ENCODE measurements at places on chromosomes 2 and 18. TPM values are rescaled to one million over a fixed set of nuclear protein-coding genes. Genes with fewer than 3 reads are reported as not detected.

The FOXI3 gene
- total RNA-seq: not detected

The KCNG2 gene
- total RNA-seq: 0.75 TPM

The KIF1A gene
- 0.60 TPM for total RNA-seq

The PLEKHA3 gene
- total RNA-seq: 10.3 TPM

The KIF5C gene
- total RNA-seq: 2.5 TPM

The CXCR1 gene
- total RNA-seq: 0.63 TPM

The VIL1 gene
- total RNA-seq: not detected

The SNORC gene
- total RNA-seq: 0.79 TPM

The GDF7 gene
- total RNA-seq: 0.31 TPM

The TPO gene
- 27.1 TPM for total RNA-seq

GRCh38 chr2:67500541-67500940 lies 103.4 kb downstream of the ETAA1 start:
- DNase-seq: no peak

DNA sequence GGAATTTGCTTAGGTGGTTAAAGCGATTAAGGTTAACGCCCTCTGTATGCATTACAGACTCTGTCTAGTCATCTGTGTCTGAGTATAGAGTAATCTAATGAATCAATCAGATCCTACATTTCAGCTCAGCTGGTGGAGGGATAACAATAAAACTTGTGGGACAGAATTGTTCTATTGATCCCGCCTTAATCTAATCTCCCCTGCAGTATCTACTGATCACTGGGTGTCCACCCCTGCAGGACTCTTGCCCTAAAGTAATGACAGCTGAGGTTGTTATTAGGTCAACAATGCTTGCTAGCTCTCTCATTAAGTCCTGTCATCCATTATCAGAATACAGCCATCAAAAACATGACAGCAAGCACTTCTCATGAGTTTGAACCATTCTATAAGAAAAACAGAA lies 462.6 kb upstream of the TMEFF2 start:
- DNase-seq: no peak

GRCh38 chr2:120254178-120254577 lies 1.5 kb downstream of the RALB start:
- no peak for DNase-seq

GRCh38 chr2:167637741-167638140 lies 609.7 kb downstream of the STK39 start:
- DNase-seq: no peak

DNA sequence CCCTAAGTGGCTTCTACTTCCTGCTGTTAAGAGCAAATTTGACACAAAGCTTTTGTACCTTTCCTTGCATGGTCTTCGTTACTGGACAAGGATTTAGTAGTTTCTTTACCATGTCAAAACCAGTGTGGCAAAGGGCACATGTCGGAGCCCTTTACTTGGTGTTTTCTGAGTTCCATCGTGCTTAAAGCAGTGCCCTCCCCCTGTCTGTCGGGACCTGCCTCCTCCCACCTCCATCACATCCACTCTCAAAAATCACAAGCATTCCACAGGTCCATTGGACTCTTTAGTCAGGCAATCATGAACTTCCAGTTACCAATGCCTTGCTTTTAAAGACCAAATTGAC lies 763 bp downstream of the CCDC141 start:
- no peak for DNase-seq

- no peak for DNase-seq
Observed at GRCh38 chr2:144215701-144216675, 303.9 kb downstream of the ZEB2 start.

- no peak for DNase-seq
Observed at GRCh38 chr2:117335967-117336366, 478.5 kb upstream of the DDX18 start.

DNA sequence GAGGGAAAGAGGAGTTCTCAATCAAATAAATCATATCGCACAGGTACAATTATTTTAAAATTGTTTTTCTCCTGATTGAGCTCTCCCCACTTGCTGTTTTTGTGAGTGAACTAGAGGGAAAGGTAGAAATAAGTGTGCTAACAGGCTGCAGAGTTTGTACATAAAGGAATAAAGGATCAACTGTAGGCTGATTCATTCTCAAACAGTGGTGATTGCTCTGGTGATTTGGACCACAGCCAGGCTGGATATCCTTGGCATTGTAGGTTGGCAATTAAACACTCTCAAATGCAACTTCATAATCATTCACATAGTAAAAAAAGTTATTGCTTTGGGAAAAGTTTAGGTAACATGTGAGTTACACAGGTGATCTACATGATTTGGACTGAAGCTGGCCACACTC lies 29.8 kb downstream of the LRP1B start:
- DNase-seq: no peak

DNA sequence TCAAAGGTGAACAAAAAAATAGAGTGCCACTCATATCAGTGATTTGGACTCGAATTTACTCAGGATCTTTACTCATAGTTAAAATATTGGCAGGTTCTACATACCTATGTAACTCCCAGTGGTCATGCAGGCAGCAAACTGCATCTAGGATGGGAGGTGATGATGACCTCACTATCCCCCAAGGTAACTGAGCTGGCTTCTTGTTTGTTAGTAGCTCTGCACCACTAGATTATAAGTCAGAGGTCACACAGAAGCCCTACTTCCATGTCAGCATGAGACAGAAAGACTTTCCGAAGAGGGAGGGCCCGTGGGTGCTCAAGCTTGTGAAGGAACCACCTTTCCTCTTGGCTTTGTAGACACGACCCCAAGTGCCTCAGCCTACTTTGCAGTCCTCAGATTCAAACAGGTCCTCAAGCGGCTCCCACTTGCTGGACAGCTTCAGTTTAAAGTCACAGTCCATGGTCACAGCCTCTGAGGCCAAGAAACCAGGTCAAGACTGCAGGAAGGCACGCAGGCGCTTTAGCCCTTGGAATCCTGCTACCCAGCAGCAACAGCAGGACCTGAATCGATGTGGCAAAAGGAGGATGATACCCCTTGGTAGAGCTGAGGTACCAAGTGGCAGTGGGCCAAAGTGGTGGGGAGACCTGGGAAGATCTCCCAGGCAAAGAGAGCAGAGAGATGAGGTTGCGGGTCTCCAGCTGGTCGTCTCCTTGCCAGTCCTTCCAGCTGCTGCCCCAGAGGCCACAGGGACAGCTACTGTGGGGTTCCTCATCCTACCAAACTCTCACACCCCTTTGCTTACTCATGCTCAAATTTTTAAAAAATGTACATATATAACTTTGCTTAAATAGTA lies 4.3 kb downstream of the NTSR2 start:
- no peak for DNase-seq

GRCh38 chr2:241888641-241889040 lies 19.1 kb downstream of the RTP5 start:
- no peak for DNase-seq

DNA sequence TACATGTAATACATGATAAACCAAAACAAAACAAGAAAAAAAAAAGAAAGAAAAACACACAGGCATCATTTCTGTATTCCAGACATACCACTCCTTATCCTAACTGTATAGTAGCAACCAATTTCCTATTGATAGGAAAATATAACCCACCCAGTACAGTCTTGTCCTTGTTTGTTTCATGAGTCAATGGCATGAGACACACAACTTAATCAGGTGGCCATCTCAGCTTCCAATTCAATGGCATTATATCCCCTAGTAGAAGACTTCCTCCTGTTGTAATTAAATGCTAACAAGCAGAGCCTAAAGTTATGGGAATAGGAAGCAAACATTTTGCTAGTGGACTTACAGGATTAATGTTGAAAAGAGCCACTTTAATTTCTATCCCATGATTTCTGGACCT lies 121.0 kb upstream of the NOL4 start:
- DNase-seq: no peak

- DNase-seq: no peak
Observed at GRCh38 chr18:77872166-77872565, 622.5 kb downstream of the GALR1 start.

DNA sequence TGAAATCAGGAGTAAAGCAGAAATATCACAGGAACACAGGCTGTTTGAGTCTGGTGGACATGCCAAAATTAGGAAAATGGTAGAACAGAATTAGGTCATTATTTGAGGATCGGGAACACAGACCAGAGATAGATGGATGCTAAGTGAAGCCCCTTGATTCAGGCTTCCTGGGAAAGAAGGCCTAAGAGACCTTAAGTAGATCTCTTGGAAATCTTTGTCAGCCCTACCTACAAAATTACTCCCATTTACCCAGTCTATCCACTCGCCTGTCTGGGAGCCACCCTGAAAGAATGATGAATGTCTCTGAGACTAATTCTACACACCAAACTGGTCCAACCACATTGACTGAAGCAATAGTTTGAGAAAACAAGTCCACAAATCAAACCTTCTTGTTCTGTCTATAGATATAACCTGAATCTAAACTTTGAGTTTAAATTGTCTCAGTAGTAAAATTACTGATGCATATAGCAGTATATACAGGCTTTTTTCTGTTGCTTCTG lies 36.6 kb upstream of the TANK start:
- DNase-seq: no peak

DNA sequence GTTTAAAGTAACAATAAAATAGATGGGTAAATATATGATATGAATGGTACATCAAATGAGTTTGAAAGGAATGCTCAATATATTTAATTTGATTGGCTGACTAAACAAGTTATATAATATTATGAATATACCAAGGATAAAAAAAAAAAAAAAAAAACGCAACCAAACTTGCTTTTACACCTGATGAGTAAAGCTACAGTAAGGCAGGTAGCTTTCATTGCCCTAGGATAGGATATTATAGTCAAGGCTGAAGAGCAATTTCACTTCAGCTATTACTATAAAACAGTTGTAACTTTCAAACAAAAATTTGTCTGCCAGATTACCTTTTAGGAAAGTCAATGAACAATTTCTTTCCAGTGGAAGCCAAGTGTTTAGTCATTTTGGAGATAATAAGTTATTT lies 56.8 kb upstream of the PEX13 start:
- no peak for DNase-seq

DNA sequence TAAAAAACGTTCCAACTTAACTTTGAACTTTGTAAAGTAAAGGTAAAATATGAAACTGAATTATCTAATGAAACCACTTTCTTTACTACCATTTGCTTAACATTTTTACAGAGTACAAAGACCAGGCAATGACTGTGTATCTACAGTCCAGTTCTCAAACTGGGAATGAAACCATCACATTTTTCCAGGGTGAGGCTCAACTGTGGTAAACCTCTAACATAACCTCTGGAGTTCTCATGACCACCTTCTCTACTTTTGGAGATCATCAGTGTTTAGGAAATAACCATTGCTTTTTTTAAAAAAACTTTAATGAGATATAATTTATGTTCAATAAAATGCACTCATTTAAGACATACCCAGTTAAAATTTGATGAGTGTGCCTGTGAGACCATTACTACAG lies 223.5 kb downstream of the RNF152 start:
- DNase-seq: no peak

DNA sequence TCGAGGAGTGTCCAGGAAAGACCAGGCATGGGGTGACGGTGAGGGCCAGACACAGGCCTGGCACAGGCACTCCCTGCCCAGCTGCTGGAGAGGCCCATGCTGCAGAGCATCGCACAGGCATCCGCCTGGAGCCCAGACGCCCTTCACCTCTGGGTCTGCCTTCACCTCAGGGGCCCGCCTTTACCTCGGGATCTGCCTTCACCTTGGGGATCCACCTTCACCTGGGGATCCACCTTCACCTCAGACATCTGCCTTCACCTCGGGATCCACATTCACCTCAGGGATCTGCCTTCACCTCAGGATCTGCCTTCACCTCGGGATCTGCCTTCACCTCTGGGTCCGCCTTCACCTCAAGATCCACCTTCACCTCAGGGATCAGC lies 7.7 kb downstream of the KIF1A start:
- no peak for DNase-seq

GRCh38 chr2:207792244-207792785 lies 22.6 kb upstream of the FZD5 start:
- DNase-seq: no peak

GRCh38 chr18:63307551-63308200 lies 11.9 kb downstream of the BCL2 start:
- no peak for DNase-seq

DNA sequence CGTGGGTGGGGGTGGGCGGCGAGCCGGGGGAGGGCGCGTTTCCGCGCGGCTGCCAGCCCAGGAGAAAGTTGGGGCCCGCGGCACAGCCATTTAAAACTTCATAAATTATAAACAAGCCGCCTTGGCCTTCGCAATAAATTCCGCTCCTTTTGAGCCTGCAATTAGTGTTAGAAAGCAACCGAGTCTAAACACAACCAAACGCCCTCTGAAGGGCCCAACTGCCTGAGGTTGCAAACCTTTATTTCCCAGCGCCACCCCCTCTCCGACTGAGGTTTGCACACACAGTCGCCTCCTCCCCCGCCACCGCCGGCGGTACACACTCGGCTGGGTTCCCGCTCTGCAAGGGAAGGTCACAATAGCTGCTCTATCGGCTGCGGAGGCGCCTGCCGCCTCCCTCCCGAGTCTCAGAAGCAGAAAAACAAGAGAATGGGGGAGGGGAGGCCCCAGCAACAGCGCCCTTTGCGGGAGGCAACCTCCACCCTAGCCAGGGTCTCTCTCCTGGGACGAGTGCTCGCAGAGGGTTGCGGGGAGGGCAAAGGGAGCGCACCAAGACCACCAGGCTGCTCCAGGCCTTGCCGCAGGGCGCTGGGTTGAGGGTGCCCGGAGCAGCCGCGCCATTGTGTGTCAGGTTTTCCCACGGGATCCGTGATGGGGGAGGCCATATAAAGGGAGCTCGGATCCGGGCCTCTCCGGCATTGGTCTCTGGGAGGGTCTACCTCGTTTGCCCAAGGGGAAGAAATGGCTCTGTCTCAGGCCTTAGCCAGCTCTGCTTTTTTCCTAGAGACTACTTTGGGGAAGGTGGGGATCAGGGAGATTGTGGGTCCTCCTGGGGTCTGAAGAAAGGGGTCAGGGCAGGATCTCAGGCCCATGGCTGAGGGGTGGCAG lies 13.4 kb upstream of the HOXD1 start:
- no peak for DNase-seq

DNA sequence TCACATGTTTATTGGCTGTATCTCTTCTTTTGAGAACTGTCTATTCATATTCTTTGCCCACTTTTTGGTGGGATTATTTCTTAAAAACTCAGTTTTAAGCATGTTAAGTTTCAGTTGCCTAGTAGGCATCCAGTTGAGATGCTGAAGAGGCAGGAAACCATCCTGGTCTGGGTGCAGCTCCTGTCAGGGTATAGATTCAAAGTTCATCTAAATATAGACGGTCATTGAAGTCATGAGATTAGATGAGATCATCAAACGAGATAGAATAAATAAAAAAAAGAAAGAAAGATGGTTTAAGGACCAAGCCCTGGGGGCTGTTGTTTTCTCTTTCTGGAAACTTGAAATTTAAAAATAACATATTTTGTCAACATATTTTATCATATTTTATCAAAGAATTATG lies 9.2 kb upstream of the DNAH7 start:
- no peak for DNase-seq

DNA sequence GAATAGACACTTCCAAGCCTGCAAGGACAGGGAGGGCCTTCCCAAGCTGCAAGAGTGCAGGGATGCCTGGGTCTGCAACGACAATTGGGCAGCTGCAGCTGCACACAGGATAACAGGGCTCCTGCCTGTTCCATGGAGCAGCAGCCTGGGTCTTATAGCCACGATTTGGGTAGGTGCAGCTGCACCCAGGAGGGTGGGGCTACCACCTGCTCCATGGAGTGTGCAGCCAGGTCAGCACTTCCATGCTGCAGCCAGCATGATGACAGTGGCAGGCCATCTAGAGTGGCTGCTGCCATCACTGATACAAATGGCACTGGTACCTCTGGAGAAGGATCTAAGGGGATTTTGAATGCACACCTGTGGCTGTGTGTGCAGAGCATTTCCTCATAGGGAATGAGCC lies 528.5 kb downstream of the DSC3 start:
- DNase-seq: no peak

Data from omental fat pad (tissue), 4 donors.